GM23248 (cell line): ENCODE measurements at places on chromosomes 4 and X.
A peak's percentile ranks its signal among the peaks of the same experiment; 100 is the strongest.

GRCh38 chrX:101078716-101079598 lies at the start of gene TMEM35A:
TSS of gene TMEM35A (plus strand) at chrX:101078879. CDS start at chrX:101079003, 124 bp downstream.
- peak; percentile 46 for DNase-seq

DNA sequence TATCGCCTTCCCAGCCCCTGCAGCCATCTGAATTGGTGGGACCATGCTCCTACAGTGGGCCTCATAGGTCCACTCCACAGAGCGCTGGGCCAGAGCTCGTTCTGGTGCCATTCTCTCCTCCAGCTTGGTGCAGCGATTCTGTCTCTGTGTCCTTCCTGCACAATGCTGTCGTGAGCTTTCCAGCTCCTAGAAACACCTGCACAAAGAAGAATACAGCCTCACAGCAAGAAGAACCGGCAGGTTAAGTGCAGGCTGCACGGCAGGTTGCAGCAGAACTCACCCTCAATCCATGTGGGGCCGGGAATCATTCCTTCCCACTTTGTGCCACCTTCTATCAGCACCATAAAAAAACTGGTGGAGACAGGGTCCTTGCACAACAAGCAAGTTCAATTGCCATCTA lies 101.2 kb upstream of the ENPP6 start:
- DNase-seq, result no peak

DNA sequence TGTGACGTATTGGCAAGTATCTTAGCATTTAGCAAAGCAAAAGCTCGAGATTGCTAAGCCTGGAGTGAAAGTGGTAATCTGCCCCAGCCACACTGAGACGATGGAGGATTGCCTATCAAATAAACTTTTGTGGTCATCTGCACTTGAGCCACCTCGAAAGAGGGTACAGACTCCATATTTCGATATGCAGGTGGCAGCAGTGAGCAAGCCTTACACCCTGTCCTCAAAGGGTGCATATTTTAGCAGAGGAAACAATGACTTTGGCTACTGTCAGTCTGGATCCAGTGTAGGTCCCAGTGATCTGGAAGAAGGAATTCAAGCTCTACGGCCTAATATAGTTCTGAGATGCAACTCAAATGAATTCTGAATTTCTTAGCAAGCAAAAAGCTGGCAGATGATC lies 153.9 kb downstream of the ATG4A start:
- DNase-seq, result no peak

- DNase-seq, result no peak
These were observed 12.4 kb downstream of the ZFP92 start for GRCh38 chrX:153423652-153424051.

DNA sequence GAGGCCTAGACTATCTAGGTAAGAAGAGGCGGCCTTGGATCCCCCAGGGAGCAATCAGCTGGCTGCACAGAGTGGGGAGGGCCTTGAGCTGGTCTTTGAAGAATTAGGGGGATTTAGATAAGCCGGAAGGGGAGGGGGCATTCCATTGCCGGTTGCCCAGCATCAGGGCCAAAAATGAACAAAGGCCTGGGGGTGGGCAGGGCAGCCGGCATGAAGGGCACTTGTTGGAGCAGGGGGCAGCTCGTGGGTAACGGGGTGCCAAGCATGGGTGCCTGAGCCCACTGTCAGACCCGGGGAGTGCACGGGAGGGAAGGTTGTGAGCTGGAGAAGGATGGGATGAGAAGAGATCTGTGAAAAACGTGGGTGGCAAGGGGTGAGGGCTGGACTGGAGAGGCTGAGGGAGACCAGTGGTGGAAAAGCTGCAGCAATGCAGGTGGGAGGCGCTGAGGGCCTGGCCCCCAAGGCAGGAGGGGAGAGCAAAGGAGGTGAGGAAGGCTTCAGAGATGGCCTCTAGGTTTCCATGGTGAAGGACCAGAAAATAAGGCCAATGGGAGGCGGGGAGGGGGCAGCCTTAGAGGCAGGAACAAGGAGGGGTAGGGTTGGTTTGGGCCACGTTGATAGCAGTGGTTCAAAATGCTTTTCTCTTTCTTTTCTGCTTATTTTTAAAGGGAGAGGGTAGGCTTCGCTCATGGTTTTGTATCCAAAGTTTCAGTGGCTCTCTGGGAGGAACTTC lies 8.6 kb downstream of the KLF3 start:
- no peak for DNase-seq

DNA sequence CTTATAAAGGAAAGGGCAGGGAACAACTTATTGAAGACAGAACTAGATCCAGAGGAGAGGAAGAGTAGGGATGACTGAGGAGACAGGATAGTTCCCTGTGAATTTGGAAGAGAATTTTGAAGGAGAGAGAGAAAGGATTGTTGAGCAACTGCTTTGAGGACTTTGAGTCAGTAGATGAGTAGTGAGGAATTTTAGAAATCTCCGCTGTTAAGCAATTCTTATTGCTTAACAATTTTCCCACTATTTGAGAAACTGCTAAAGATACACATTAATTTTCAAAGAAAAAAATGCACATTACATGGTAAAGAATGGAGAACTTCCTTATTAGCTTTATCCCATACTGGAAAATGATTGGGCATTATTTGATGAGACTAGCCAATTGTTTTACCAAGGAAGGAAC lies 116.3 kb upstream of the NRK start:
- no peak for DNase-seq

DNA sequence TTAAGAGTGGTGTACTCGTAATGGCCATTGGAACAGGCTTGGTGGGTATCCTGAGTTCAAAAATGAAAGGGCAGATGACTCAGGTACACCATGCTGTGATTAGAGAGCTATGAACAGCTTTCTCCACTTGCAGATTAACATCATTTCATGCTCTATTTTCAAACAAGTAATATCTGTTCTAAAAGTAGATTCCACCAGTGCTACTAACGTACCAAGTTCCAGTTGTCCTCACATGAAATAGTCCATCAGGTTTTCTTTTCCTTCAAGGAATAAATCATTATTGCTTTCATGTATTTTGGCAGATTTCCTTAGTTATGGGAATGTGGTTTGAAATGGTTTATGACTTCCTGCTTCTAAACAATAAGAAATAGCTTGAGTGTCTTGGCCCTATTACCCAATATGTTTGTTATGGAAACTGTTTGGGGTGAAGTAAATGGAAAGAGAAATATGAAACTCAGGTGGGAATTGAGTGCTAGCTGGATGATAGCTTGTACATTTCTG lies 49.9 kb downstream of the PCDH7 start:
- no peak for DNase-seq

DNA sequence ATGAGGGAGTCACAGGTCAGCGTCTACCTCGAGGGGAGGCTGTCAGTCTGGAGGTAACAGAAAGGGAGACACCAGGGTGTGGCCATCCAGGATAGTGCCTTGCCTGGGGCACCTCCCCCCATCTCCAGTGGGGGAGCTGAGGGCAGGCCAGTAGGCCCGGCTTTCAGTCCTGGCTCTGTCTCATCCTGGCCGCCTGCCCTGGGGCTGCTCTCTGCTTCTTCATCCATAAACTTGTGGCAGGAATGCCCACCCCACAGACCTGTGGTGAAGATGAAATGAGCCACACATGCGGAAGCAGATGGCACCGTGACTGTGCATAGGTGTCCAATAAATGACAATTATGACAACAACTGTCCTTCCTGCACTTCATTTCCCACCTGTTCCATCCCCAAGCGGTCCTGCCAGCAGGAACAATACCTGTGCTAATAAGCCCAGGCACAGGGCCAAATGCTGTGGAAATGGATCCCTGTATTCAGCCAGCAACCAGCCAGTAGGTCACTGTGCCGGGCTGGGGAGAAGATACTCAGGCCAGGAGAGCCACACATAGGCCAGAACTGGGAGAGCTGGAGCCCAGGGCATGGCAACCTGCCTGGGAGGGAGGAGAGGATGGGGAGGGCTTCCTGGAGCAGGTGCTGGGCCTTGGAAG lies 30.2 kb downstream of the TRO start:
- DNase-seq, result no peak

- DNase-seq, result no peak
These were observed 228.1 kb upstream of the PRPS2 start for GRCh38 chrX:12563121-12563520.

DNA sequence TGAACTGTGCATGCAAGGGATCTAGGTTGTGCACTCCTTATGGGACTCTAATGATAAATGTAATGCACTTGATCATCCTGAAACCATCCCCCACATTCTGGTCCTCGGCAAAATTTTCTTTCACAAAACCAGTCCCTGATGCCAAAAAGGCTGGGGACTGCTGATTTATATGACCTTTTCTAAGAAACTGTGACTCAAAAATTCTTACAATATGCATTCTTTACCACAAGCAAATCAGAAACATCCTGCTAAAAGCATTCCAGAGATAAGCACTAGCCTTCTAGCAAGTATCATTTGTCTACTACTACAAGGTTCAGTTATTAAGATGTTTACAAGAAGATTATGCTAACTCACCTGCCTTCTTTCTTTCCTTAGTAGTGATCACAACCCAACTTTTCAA lies 166.5 kb upstream of the PCDH7 start:
- no peak for DNase-seq

GRCh38 chr4:97500423-97500822 lies 642.9 kb downstream of the STPG2 start:
- DNase-seq, result no peak

DNA sequence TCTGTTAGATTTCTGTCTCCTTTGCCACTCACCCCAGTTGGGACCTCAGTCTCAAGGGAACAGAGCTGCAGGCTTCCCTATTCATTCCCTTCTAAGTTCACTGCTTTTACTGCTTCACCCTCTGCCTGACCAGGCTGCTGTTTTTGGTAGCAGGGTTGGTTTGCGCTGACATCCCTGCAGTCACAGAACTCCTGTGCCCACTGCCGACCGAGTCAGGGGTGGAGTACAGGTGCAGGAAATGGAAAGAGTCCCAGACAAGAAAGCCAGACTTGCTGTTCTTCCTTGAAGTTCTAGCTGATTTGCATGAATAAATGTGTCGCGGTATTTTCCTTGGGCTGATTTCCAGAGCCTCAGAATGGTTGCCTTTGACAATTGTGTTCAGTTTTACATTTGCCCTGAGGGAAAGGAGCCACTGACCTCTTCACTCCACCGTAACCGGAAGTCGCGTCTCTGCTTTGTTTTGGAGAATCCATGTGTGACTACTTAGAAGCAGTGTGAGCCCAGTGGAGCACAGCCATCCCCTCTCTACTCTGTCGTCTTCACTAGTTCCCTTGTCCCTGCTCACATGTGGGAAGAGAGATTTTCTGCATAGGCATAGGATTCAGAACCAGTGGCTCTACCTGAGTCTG lies 84.8 kb downstream of the TNIP2 start:
- DNase-seq, result no peak

GRCh38 chr4:11937941-11938340 lies 509.2 kb upstream of the HS3ST1 start:
- no peak for DNase-seq

- no peak for DNase-seq
These were observed 58.9 kb upstream of the ARHGAP24 start for GRCh38 chr4:85416094-85416493.

DNA sequence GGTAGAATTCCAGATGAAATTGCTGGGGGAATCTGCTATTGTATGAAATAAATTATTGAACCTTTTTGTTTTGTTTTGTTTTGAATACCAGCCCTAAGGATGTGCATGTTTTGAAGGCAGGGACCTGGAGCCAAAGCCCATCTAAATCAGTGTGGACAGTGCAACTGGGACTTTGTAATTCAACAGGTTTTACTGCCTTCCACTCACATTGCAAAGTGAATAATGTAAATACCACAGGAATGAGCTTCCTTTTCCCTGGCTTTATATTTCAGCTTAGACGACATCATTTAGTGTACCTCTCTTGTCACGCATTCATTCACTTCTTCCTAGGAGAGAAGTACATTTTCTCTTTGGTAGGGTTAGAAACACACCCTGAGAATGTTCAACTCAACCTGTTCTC lies 795.0 kb downstream of the CENPC start:
- DNase-seq, result no peak

GRCh38 chrX:66328950-66329596 lies 165.0 kb downstream of the HEPH start:
- no peak for DNase-seq

- DNase-seq, result peak; percentile 29
These were observed 4.6 kb downstream of the FAT4 start for GRCh38 chr4:125319311-125319710.

DNA sequence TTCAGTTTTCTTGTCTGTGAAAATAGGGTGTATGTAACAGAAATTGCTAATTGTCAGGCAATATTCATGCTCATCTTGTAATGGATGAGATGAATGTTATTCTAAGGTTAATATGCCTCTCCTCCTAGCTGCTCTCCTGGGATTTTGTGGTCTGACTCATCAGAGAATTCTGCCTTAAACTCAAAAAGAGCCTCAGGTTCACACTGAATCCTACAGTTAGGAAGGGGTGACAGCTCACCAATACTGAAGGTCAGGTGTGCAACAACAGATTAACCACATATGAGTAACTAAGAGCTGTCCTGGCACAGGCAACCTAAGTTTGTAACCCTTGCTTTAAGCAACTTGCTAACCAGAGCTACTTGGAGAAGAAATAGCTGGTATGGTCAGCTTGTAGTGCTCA lies 197.7 kb downstream of the SPATA18 start:
- DNase-seq, result peak; percentile 43

DNA sequence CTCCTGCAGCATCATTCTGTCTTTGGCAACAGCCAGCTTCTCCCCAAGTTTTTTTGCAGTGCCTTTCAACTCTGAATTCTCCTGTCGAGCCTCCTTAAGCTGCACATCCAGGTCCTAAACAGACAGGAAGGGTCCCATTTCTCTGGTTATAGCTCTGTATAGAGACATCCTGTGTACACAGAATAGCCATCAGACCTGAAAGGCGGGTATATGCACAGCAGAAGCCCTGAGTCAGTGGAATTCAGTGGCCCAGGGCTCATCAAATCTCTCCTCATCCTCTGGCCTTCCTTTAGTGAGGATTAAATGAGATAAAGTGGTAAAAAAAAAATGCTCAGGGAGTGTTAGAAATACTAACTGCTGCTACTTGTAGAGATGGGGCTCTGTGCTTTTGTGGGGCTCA lies 73.8 kb downstream of the FAM184B start:
- DNase-seq, result no peak

DNA sequence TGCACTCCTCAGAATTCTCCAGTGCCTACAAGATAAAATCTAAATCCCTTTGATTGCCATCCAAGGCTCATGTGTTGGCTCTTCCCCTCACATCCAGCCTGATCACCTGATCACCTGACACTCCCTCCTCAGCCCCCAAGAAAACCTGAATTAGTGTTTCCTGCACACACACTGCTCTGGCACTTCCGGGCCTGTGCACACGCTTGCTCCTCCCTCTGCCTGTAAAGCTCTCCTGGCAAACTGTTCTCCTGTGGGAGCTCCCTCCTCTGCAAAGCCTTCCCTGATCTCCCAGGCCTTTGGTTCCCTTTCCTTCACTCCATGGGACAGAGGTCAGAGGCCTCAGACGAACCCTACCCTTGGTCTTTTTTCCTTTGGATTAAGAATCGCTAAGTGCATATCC lies 19.9 kb downstream of the PHKA2 start:
- DNase-seq, result no peak
